ENCODE measurements at places on chromosomes 7 and 10. TPM values are rescaled to one million over a fixed set of nuclear protein-coding genes. Genes with fewer than 3 reads are reported as not detected.

The PTN gene
- total RNA-seq, result not detected

The H2BK1 gene
- not detected for total RNA-seq

The FAM149B1 gene
- 7.7 TPM for total RNA-seq

The C10orf53 gene
- not detected for total RNA-seq

The PLAU gene
- 123 TPM for total RNA-seq

The SPDYE5 gene
- total RNA-seq, result not detected

The AOC1 gene
- not detected for total RNA-seq

The XRCC2 gene
- total RNA-seq, result 5.7 TPM

The HMX2 gene
- total RNA-seq, result 0.15 TPM

The MKX gene
- not detected for total RNA-seq

The DNAJB12 gene
- total RNA-seq, result 32.6 TPM

The CTAGE6 gene
- not detected for total RNA-seq

The HOXA5 gene
- total RNA-seq, result 6.8 TPM

The LRRC4 gene
- not detected for total RNA-seq

The MEOX2 gene
- total RNA-seq, result not detected

The PLEKHA1 gene
- total RNA-seq, result 20.4 TPM

The LRRC18 gene
- not detected for total RNA-seq

The SLC26A4 gene
- 0.04 TPM for total RNA-seq

The EIF4H gene
- total RNA-seq, result 284 TPM

The ASB4 gene
- total RNA-seq, result 0.42 TPM

The BTBD16 gene
- total RNA-seq, result 0.41 TPM

The MYO3A gene
- not detected for total RNA-seq

The SORCS1 gene
- not detected for total RNA-seq

The TRPV5 gene
- total RNA-seq, result not detected

The EN2 gene
- total RNA-seq, result 1.0 TPM

The MYO1G gene
- 0.07 TPM for total RNA-seq

The RTKN2 gene
- total RNA-seq, result 0.58 TPM

The HMX3 gene
- not detected for total RNA-seq

The CCL24 gene
- total RNA-seq, result not detected

Measured in A549 treated with RU486 at 1 μM for 4 hours (cell line).